ENCODE measurements at places on chromosomes 3 and 15.

DNA sequence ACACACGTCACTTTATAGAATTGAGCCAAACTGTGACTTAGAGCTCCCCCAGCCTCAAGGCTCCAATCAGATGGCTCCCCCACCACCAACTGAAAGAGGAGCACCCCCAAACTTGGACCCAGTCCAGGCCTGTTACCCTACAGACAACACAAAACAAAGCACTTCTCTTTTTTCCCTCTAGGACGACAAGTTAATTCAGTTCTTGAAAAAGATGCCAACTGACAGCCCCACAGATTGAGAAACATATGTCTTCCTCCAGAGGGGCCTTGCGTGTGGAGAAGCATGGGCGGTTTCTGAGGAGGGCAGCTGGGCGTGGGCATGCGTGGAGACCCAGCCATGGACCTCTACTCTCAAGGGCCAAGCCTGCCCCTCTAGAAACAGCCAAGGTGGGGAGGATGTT lies 229.5 kb downstream of the SHQ1 start:
- no peak for DNase-seq

GRCh38 chr15:85826756-85827515 lies 32.2 kb upstream of the KLHL25 start:
- DNase-seq, result no peak

DNA sequence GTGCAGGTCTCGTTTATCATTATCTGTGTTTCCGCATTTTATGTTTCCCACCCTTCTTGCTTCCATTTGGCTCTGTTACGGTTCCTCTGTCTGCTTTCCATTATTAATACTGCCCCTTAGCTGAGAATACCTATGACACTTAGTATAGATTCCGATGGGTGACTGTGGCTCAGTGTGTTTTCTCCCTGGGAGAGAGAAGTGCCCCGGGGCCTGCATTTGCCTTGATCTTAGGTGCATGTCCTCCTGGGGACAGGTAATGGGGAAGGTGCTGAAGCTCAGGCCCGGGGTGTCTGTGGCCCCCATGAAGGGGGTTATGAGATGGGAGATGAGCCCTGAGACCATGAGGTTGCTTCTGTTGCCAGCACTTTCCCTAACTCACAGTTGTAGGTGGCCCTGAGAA lies 43.4 kb upstream of the PCSK6 start:
- no peak for DNase-seq

DNA sequence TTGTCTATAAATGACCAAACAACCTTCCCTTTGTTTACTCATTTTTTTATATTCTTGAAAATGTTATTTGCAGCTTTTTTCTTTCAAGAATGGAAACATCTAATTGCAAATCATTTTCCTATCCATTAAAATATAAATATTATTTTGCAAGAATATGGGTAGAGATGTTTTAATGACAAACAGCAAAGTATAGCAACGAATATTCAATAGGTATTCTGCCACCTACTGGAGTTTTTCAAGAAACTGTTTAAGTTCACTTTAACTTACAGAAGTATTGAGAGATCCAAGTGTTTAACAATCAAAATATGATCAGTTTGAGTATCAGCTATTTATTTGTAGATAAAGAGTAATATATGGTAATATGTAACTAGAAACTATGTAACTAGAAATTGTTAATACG lies 6.9 kb upstream of the EOGT start:
- DNase-seq, result no peak

DNA sequence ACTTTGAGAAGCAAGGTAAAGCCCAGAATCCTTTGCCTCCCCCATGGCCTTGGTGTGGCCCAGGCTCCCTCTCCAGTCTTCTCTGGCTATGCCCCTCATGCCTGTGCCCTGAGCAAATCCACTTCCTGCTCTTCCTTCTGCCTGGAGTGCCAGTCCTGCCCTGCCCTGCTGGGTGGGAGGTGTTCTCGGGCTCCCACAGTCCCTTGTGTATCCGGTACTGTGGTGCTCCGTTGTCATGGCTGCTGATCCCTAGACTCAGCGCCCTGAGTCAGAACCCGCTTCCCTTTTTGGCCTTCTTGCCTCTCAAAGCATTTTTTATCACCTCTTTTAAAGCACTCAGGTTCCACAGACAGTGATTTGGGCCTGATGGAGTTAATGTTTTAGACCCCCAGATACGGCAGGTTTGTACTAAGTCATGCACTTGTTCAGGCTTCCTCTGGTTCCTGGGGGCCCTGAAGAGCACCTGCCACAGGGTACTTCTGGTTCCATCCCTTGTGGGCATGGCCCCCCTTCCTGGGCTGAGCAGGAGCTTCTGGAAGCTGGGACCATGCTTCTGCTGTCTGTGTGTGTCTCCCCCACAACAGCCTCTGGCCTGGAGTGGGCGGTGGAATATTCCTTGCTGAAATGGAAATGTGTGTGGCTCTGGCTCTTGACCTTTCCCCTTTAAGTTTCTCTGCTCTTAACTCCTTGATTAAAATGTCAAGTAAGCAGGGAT lies 29.6 kb upstream of the ADAMTS7 start:
- DNase-seq, result no peak
